ENCODE measurements at places on chromosomes 5 and 9.

DNA sequence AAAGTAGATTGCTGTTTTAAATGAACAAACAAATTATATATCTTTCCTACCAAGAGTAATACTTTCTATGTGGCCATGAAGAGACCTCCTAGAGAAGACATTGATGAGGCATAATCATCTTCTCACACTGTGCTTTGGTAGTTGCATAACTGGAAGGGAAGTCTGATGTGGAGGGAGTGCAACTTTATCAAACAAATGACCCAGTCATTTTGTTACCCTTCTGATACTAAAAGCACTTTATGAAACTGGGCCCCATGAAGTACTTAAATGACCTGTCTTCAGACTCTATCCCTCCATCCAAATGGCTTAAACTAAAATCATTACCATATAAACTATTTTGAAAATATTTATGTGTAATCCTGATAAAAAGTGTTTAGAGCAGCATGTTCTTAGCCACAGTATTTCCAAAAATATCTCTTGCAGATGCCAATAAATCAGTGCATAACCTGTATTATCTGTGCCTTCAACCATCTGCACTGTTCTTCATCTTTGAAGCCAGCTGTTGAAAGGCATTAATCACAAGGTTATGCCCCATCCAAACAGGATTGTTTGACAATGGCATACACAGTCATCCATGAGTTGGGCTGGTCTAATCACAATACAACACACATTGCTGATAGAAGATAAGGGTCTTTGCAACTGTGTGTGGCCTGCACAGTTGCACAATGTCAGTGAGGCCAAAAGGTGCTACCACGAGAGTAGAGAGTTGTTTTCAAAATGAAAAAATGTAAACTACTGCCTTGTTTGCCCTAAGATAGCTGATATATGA lies 31.9 kb upstream of the MIER3 start:
- DNase-seq: no peak

GRCh38 chr9:82191082-82191770 lies 202.7 kb downstream of the SPATA31D1 start:
- DNase-seq: no peak

DNA sequence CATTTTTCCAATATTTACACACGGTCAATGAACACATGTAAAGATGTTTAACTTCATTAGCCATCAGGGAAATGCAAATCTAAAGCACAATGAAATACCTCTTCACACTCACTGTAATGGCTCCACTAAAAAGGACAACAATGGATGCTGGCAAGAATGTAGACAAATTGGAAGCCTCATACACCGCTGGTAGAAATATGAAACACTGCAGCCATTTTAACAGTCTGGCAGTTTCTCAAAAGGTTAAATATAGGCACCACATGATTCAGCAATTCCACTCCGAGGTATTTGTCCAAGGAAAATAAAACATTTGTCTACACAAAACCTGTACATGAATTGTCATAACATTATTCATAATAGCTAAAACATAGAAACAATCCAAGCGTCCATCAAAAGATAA lies 20.0 kb downstream of the RNF145 start:
- no peak for DNase-seq

DNA sequence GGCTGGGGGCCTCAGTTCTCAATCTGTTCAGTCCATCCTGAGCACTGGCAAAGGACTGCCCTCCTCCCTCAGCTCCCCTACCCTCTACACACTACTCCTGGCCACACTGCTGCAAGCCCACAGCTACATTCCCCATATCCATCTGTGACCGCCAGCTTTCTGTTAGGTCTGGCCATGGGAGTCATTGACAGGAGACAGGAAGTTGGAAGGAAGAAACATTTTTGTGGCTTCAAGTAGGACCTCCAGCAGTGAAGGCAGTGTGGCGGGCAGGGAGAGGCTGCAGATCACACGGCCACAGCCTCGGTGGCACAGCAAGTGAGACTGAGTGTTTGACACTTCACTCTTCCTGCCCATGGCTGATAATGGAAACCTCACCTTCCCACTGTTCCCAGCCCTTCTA lies 55.9 kb downstream of the SECISBP2 start:
- DNase-seq: no peak

DNA sequence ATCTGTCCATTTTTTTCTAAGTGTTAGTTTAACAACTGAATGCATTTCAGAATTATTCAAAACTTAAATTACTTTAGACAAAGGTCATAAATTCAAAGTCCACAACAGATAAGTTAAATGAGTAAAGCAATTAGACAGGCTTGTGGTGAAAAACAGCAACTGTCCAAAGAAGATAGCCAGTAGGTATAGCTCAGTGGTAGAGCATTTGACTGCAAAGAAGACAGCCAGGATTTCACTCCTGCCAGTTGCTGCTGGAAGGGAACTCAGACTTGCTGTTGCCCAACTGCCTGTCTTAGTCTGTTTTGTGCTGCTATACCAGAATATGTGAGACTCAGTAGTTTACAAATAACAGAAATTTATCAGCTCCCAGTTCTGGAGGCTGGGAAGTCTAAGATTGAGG lies 10.0 kb downstream of the FANCC start:
- DNase-seq: no peak

DNA sequence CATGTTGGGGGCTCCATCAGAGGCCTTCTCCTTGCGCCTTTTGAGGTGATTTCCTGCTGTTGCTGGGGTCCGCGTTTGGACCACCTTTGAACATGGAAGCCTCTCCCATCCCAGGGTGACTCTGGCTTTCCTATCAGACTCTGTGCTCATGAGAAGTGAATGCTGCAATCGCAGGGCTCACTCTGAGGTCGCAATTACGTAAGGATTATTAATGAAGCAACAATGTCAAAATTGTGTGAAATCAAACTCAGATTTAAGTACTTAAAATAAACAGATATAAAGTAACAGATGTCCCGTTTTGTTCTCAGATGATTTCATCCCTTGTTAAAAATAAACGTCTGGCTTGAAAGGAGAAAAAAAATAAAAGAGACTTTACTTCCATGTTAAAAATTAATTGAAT lies 634.2 kb downstream of the BNC2 start:
- no peak for DNase-seq

- DNase-seq: no peak
Measured at GRCh38 chr9:14650596-14650995, 42.6 kb downstream of the ZDHHC21 start.

GRCh38 chr9:1659363-1659690 lies 355.8 kb upstream of the SMARCA2 start:
- DNase-seq: no peak

GRCh38 chr5:40491644-40492043 lies 188.1 kb upstream of the PTGER4 start:
- DNase-seq: no peak

DNA sequence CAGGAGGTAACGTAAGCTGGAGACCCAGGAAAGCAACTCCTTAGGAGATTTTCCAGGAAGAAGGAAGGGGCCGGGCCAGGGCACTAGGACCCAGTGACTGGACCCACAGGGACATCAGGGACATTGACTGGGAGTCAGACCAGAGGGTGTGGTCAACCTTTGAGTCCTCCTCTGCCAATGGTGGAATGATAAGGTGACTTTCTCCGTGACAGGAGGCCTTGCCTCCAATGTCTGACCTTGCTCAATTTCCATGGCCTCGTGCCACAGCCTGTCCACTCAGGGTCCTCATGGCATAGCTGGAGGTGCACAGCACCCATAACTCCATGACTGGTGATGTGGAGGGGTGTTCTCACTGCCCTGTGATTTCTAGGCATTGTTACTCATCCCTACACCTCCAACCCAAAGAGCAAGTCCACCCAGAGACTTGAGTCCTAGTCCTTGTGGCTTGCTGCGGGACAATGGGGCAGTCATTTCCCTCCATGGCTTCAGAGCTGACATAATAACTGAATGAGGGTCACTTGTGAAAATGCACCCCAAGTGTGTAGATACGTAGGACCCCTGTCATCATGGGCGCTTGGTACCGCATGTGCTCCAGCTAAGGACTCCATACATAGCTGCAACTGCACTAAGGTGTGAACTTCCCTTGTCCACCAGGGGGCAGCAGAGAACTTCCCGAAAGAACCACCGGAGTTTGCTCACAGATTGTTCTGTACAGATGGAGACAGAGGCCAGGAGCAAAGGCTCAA lies 4.1 kb upstream of the AMBP start:
- peak; percentile 80 for DNase-seq

DNA sequence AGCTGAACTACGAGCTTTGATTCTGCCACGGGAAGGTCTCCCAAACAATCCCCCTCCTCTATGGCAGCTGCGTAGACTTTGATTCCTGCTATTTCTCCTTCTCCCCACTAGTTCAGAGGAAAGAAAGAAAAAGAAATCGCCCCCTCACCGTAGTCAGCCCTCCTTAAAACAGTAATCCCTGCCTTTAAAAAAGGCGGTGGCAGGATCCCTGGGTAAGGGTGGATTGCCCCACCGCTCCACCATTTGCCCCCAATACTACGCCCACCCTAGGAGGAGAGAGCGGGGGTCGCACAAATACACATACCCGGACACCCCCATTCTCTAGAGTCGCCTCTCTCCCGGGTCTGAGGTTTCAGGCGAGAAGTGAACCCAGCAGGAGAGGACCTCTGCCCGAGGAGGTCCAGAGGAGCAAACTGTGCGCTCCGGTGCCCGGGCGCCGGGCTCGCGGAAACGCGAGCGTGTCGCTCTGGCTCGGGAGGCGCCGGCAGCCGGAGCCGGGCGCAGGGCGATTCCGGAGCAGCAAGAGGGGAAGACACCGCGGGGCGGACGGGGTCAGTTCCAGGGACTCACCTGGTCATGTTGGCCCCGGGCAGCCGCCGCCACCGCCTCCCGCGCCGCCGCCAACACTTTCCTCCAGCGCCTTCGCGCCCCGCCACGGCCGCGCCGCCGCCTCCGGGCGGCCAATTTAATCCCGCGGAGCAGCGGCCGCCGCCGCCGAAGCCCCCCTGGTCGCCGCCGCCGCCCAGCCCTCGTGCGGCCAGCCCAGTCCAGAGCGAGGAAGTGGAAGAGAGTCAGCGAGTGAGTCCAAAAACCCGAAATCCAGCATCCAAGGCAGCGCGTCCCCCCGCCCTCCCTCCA lies 1057.7 kb upstream of the DMAC1 start:
- no peak for DNase-seq

DNA sequence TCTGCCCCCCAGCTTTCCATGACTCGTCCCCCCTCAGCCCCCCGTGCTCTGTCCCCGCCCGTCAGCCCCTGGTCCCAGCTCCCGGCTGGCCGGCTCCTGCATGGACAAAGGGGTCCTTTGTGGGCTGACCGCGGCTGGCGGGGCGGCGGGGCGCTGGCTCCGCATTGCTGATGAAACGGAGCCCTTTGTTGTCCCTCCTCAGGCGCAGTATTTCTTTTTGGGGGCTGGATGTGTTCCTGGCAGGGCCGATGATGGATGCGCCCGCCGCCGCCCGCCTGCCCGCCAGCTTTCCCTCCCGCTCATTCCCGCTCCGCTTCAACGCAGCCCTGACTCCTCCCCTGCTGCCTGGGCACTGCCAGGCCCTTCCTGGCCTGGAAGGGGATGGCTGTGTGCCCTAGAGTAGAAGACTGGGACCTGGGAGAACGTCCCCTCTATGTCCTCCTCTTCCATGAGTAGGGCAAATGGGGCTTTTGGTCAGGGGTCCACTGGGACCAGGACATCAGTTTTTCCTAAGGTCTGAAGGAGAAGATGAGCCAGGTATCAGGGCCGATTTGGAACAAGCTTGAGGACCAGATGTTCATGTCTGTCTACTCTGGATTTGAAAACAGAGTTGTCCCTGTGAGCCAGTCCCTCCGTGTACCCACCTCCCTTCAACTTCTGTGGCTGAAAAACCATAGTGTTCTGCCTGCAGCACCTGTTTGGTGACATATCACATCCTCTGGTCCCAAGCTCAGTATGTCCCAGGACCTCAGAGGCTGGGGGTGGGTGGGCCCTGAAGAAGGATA lies 29.0 kb downstream of the CXXC5 start:
- DNase-seq: no peak

- no peak for DNase-seq
Measured at GRCh38 chr9:79600466-79600865, 28.7 kb downstream of the TLE4 start.

DNA sequence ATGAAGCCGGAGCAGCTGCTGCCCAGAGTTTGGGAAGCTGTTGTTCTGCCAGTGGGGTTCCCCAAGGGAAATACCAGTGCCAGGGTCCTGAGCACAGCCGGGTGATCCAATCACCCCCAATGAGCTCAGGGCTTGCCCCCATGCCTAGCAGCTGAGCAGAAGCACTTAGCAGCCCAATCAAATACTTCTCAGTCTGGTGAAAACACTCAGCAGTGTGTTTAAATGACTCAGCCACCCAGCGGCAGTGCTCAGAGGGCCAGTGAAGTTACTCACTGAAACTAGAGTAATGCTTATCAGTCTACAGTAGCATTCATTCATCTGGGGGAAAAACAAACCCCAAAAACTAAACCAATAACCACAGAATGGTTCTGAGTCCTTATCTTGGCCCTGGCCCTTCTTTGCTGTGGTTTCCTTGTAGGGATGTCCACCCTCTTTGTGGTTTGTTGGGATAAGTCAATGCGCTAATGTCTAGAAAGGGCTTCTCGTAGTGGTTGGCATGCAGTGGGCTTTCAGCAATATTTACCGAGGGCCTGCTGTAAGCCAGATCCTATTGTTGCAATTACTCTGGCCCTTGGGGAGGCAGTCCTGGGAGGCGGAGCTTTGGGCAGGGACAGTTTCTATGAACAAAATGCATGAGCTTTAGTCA lies 43.1 kb downstream of the LHX2 start:
- no peak for DNase-seq

GRCh38 chr5:41459557-41459956 lies 50.8 kb downstream of the PLCXD3 start:
- DNase-seq: no peak

DNA sequence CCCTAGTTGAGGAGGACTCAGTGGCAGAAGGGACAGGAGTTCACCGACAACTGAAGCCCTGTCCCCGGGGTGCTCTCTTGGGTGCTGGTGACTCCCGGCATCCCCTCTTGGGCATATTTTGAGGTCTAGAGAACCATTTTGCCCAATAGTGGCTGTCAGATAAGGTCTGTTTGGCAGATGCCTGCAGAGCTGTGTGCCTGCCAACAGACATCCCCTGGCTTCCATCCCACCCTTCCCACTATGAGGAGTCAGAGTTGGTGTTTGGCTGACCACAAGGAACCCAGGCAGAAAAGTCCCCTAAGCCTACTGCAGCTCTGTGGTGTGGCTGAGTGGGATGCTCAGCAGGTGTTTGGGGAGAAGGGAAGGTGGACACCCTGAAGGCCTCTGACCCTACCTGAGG lies 207.0 kb downstream of the AUH start:
- DNase-seq: no peak

DNA sequence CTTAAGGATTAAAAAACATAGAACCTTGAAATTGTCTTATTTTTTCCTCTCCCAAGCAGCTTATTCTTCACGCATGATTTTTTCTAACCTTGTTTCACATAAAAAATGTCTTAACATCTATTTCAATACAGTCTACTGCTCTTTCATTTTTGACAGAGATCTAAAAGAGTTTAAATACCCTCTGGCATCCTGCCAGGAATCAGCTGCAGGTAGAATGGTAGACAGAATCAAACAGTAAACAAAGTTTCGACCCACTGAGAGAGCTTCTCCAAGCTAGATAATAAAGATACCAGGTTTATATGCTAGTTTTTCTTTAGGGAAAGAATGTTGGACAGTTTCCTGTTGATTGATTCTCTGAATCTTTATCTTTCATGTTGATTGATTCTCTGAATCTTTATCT lies 555.8 kb upstream of the CDH9 start:
- DNase-seq: peak; percentile 98

- no peak for DNase-seq
Measured at GRCh38 chr5:2511126-2511525, 240.4 kb downstream of the IRX2 start.

- DNase-seq: no peak
Measured at GRCh38 chr9:98540476-98540875, 168.3 kb downstream of the GABBR2 start.

Data from NCI-H748 treated with DMSO at 0.1 percent for 48 hours (cell line).